Activated naive CD8-positive, alpha-beta T cell treated with anti-CD3 and anti-CD28 coated beads for 36 hours (primary cell): ENCODE measurements at places on chromosomes 11 and 22.
A peak's percentile ranks its signal among the peaks of the same experiment; 100 is the strongest.

DNA sequence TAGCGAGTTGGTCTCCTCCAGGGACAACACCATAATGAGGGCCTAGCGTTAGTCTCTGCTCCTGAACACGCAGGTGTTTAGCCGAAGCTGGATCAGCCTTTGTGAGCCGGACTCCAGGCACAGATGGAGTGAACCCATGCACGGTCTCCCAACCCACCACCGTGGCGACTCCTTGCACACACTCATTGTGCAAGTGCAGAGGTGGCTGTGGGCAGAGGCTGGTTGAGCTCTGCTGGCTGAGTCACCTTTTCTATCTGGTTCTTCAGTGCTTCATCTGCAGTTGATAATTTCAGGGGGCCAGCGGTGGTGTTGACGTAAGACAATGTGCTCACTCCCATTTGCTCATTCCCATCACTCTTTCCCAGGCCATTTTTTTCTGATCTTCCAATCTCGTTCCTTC, 72.1 kb upstream of the SLC22A12 start:
- DNase-seq: no peak

DNA sequence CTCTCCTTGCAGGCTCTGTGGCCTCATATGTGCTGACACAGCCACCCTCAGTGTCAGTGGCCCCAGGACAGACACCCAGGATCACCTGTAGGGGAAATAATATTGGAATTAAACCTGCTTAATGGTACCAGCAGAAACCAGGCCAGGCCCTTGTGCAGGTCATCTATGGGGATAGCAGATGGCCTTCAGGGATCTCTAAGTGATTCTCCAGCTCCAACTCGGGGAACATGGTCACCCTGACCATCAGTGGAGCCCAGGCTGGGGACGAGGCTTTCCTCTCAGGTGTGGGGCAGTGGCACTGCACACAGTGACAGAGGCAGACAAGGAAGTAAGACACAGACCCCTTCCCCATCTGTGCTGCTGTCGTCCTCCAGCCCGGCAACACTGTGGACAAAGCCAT, 16.9 kb downstream of the GGTLC2 start:
- DNase-seq: no peak

- peak; percentile 54 for DNase-seq
Measured at GRCh38 chr11:12195768-12196167, 85.4 kb downstream of the MICAL2 start.

DNA sequence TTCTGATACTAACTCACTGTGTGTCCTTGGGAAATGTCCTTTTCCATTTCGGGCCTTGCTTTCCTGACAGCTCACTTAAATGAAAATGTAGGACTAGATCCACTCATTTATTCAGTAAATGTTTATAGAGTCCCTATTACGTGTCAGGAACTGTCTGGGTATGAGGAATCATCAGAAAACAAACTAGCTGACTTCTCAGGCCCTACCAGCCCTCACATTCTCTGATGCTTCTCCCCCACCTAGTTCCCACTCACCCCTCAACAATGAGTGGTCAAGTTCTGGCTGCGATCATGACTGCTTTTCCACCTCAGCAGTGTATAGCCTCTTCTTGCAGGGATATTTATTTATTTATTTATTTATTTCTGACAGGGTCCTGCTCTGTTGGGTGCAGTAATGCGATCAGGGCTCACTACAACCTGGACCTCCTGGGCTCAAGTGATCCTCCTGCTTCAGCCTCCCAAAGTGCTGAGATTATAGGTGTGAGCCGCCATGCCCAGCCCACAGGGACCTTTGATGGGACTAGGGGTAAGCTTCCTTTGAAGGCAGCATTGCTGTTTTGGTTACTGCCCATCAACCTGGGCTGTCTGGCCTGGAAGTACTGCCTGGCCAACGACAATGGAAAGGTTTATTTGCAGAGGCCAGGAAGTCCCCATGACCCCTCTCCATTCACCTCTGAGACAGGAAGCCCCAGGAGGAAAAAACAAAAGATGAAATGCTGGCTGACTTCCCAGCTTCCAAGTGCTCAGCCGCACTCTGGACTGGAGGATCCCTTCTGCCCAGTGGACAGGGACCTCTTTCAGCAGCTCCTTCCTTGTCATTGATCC, 33.1 kb upstream of the POLD3 start:
- no peak for DNase-seq

- DNase-seq: no peak
Measured at GRCh38 chr11:79396674-79397073, 44.2 kb downstream of the TENM4 start.

DNA sequence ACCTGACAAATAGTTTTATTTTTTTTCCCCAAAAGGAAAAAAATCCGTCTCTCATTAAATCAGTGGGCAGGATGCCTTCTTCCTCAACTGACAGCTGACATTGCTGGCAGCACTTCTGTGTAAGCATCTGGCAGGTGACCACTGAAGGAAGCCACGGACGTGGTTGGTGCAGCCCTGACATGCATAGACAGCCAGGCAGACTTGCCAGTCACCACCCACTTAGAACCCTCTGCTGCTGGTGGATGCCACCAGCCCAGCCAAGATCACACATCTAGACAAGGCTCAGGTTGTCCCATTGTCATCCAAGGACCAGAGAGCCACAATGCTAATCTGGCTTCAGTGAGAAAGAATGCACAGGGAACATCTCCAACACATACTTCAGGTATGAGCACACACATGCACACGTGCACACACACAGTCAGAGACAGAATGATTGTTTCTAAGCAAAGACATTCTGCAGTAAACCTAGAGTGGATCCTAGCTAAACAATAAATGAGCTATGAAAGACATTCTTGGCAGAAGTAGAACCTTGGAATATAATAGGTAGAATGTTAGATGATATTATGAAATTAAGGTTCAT, 49.8 kb upstream of the BMAL1 start:
- no peak for DNase-seq

GRCh38 chr11:65400307-65401072, 14.1 kb downstream of the FRMD8 start:
- DNase-seq: no peak

GRCh38 chr11:100932474-100933100, 197.0 kb downstream of the PGR start:
- no peak for DNase-seq

DNA sequence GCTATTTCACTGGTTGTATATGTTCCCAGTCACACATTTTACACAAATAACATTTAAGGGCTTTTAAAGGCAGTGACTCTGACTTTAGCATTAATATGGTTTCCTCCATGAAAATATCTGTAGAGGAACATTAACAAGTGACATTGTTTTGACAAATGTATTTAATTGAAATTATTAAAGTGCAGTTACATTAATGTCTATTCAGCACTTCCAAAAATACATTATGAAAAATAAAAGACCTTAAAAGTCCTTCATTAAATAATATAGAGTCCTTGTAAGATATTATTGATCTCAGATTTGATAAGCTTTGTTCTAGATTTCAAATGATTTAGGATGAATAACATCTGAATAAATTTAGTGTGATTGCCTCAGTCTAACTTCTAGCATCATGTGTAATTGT, 951.9 kb upstream of the CHORDC1 start:
- no peak for DNase-seq

DNA sequence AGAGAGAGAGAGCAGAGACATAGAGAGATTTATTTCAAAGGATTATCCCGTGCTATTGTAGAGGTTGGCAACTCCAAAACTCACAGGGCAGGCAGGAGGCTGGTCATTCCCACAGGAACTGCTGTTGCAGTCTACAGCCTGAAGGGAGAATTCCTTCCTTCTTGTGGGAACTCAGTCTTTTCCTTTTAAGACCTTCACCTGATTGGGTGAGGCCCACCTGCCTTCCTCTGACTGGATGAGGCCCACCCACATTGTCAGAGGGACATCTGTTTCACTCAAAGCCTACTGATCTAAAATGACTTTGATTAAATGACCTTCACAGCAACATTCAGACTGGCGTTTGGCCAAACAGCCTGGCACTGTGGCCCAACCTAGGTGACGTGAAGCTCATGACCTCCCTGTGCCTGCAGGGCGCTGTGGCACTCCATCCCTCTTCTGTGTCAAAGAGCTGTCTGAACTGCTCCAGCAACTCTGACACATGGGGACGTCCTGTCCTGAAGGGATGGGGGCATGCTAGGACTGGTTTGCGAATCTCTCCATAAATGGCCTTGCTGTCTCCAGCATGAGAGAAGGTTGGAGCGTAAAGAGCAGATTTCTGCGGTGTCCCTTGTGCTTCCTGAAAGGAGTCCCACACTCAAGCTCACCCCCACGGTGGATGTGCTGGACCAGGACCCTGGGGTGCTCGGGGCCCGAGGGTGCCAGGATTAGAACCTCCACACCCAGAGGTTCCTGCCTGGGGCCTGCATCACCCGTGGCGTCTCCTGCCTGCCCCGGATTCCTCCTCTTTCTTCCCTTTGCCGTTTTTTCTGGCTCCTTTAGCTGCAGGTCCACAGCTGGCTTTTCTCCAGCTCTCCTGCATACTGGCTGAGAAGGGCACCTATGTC, 20.7 kb downstream of the KRTAP5-5 start:
- DNase-seq: no peak

DNA sequence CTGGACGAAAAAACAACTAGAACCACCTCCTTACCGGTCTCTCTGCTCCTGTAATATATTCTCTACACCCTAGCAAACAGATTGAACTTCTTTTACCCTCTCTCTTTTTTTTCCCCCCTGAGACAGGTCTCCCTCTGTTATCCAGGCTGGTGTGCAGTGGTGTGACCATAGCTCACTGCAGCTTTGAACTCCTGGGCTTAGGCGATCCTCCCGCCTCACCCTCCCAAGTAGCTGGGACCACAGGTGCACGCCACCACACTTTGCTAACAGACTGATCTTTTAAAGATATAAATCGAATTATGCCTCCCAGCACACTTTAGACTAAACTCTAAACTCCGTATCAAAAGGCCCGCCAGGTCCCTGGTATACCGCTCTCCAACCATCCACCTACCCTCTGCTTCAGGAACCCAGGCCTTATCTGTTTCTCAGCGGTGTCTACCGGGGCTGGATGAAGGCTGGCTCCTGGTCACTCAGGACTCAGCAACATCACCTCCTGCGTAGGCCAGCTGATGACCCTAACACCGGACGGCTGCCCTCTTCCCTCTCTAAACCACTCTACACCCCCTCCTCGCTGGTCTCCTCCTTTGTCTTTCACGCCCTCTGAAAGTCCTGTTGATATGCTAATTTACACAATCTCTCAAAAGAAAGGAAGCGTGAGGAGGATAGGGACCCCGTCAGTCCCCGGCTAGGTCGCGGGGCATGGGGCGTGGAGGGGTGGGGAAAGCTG, 745 bp downstream of the C22orf39 start:
- no peak for DNase-seq
